ENCODE measurements at places on chromosomes 6 and 20. TPM values are rescaled to one million over a fixed set of nuclear protein-coding genes. Genes with fewer than 3 reads are reported as not detected.

The CCN6 gene
- not detected for polyA plus RNA-seq

The MEA1 gene
- polyA plus RNA-seq = 110 TPM

- DNase-seq = peak; percentile 5
These were observed 39.9 kb downstream of the ANKRD60 start for GRCh38 chr20:58188527-58188926.

- no peak for DNase-seq
These were observed 62.6 kb downstream of the NRSN1 start for GRCh38 chr6:24188578-24189080.

DNA sequence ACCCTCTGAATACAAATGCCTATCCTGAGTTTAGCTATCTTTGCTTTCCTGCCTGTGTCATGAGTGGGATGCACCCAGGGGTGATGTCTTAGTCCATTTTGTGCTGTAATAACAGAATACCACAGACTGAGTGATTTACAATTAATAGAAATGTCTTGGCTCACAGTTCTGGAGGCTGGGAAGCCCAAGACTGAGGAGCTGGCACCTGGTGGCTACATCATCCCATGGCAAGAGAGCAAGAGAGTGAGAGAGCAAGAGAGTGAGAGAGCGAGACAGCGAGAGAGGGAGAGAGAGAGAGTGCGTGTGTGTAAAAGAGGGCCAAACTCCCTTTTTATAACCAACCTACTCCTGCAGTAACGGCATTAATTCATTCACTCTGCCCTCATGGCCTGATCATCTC, 76.8 kb downstream of the PRDM1 start:
- DNase-seq = no peak

Data from aorta (tissue), 5 donors.